Vagina (tissue), 2 donors: ENCODE measurements at places on chromosomes 16 and 17.

DNA sequence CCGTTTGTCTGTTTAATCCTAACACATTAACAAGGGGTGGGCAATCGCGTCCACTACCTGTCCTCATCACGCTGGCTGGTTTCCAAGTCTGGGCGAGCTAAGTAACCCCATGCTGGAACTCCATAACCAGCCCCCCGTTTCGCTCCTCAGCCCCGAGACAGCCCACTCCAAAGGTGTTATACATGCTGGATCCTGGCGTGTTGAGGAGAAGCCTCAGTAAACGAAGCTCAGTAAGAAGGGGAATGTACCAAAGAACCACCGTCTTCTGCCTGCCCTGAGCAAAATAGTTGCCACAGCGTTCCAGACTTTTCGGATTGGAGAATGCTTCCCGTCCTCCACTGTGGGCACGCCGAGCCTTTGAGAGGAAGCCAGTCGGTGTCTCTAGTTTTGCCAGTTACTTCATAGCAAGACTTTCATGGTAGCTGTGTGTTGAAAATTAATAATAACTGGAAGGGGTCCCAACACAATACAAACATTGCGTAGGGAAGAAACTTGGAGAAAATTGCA is 16.1 kb upstream of the C17orf78 start:
- no peak for DNase-seq

DNA sequence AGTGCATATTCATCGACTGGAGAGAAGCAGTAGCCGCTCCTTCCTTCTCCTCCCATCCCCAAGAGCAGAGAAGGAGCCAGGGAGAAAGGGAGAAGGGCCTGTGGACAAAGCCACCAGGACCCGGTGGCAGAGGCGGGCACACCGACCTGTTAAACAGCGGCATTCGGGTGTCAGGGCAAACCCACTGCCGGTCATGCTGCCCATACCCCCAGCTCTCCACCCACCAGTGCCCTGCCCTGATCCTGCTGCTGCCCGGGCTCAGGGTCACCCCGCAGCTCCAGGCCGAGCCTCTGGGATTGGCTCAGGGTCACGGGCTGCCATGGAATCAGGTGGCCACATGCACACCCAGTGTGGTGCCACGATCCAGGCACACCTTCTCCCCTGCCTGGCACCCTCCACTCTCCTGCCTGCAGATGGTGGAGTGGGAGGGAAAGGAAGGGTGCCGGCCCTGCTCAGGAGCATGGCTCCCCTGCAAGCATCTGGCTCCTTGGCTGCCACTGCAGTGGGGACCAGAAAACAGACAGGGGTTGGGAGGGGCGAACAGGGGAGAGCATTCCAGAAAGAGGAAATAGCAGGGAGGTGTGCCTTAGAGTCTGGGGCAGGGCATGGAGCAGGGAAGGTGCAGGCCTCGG is 18.3 kb upstream of the RASD1 start:
- DNase-seq, result no peak

- no peak for DNase-seq
Measured at GRCh38 chr17:16649585-16649984, 4.1 kb downstream of the ZNF624 start.

GRCh38 chr17:78133179-78133951 is 2.8 kb downstream of the TMC8 start:
- no peak for DNase-seq

GRCh38 chr16:74627506-74628220 is 20.7 kb upstream of the GLG1 start:
- no peak for DNase-seq

DNA sequence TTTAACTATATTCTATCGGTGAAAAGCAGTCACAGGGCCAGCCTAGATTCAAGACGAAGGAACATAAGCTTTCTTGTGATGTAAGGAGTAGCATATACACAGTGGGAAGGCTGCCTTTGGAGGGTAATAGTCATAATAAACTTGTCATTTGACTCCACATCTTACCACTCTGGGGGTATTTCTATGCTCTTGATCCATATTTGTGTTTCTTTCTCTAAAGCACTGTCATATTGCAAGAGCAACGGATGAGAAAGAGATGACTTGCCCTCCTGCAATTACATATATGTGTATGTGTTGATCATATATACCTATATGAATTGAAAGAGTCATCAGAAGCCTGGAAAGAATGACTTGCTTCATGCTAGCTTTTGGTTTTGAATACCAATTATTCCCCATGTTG is 225.4 kb upstream of the HS3ST3A1 start:
- DNase-seq, result no peak
